T47D (cell line): ENCODE measurements at places on chromosomes 2 and 18.
A peak's percentile ranks its signal among the peaks of the same experiment; 100 is the strongest.

- DNase-seq: no peak
Measured at GRCh38 chr2:234071664-234072063, 21.2 kb downstream of the SPP2 start.

DNA sequence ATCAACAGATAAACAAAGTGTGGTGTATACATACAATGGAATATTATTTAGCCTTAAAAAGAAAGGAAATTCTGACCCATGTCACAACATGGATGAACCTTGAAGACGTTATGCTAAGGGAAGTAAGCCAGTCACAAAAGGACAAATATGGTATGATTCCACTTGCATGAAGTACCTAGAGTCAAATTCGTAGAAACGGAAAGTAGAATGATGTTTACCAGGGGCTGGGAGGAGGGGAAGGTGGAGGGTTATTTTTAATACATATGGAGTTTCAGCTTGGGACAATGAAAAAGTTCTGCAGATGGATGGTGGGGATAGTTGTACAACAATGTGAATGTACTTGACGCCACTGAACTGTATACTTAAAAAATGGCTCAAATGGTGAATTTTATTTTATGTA is 3.3 kb upstream of the DES start:
- DNase-seq: no peak

DNA sequence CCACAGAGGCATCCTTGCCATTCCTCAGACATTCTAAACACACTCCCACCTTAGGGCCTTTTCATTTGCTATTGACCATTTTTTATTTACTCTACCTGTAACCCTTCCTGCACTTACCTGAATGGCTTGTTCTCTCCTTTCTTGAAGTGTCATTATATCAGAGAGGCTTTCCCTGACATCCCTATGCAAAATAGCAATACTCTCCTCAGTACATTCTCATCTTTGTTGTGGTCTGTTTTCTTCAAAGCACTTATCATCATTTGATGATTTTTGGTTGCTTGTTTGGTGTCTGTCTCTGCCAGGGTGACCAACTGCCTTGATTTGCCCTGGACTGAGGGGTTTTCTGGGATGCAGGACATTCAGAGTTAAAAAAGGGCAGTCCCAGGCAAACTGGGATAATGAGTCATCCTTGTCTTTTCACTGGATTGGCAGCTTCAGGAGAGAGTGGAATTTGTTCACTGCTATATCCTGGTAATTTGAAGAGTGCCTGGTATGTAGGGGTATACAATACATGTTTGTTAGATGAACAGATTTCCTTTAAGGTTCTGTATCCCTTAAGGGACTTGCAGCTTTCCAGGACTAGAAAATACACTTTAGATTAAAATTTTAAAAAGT is 102.4 kb downstream of the BABAM2 start:
- DNase-seq: peak; percentile 22

GRCh38 chr18:77271576-77272481 is 22.2 kb downstream of the GALR1 start:
- no peak for DNase-seq
